ENCODE measurements at places on chromosomes 5 and 9.
A peak's percentile ranks its signal among the peaks of the same experiment; 100 is the strongest.

DNA sequence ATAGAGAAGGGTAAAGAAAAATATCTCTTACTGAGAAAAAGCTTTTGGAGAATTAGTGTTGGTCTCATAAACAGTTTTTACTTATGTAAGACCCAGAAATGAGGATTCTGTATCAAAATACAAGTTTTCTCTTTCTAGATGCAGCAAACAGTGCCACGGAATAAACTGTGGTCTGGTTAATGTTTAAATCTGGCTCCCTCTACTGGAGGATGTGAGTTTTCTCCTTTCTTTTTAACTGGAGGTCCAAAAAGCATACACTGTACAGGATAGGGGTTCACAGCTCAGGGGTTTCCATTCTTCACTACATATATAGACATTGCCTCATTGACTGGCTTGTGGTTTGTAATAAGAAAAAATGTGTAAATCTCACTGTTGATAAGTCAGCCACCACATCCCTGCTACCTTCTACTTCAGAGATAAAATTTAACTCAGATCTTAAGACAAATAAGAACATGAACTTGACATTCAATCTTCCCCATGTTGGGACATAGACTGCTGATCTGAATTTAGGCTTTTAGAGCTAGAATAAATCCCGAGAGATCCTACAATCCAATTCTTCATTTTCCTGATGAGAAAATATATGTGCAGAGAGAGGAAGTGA is 98.9 kb downstream of the CFAP95 start:
- peak; percentile 12 for DNase-seq

- no peak for DNase-seq
Observed at GRCh38 chr5:50564079-50564478, 102.4 kb upstream of the PARP8 start.

DNA sequence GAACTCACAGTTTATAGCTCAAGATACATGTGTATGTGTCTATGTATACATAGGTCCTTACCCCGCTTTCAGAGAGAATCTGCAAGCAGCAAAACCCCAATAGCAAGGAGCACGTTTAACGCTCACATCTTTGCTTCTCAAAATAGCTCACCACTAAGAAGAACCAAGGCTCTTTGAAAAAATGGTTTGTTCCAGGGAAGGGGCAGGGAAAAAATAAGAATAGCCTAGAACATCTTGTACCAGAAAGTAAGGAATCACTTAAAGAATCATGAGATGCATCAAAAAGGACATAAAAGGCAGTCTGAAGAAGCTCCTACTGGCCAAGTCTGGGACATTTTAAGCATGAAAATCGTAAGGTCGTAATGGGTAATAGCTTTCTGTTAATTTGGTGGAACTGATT is 196.4 kb downstream of the FSTL4 start:
- DNase-seq = no peak

- no peak for DNase-seq
Observed at GRCh38 chr5:86979811-86980411, 287.8 kb upstream of the RASA1 start.

- DNase-seq = no peak
Observed at GRCh38 chr9:91132576-91133073, 229.1 kb downstream of the AUH start.

GRCh38 chr5:177509991-177510566 is 453 bp upstream of the DOK3 start:
- no peak for DNase-seq

- DNase-seq = peak; percentile 79
Observed at GRCh38 chr5:89117124-89117644, 234.2 kb upstream of the MEF2C start.

GRCh38 chr5:34827588-34828506 is 11.1 kb upstream of the TTC23L start:
- DNase-seq = no peak

- DNase-seq = no peak
Observed at GRCh38 chr5:137190441-137190840, 308.7 kb downstream of the SPOCK1 start.

DNA sequence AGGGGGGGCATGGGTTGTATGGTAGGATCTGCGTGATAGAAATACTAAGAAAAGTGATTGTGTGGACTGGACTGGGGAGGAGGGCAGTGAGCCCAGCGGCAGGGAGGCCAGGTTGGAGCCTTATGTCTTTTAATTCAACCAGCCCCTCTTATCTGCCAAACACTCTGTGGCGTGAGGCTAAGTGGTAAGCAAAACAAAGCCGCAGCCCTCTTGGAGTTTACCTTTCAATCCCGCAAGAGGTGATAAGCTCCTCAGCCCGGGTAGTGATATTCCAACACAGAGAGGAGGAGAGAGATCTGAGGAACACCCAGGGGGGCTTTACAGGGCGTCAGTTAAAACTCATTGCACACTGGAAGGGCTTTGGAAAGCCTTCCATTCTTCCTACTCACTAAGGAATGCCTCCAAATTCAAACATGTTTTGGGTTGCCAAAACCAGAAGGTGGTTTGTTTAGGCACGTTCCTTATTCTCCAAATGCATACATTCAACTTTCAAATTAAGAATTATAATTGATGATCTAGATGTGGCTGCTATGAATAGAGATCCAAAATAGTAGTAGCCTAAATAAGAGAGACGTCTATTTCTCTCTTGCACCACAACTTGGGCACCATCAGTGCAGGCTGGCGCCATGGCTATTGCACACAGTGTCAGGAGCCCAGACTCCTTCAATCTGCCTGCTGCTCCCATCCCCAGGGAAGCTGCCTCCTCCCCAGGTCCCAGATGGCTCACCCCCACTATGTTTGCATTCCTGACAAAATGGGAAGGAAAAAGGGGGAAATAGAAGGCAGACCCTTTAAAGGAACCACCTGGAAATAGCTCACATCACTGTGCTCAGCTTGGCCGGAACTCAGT is 75.1 kb upstream of the FSTL4 start:
- DNase-seq = no peak

DNA sequence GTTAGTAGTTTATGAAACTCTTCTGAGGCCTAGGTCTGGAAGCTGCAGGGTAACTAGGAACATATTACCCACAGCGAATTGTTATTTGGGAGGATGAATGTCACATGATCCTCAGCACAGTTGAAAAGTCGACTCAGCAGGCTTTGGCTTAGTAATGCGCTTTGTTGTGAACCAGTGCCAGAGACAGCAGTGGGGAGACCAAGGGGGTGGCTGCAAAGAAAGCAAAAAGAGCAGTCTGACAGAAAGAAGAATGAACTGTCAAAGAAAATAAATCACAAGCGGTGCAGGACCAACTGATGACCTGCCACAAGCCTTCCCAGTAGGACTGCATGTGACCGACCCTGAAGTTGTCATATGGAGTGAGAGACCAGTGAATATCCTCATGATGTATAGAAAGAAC is 170.0 kb downstream of the CCDC171 start:
- DNase-seq = no peak

- DNase-seq = no peak
Observed at GRCh38 chr5:33277061-33277650, 163.6 kb upstream of the TARS1 start.

DNA sequence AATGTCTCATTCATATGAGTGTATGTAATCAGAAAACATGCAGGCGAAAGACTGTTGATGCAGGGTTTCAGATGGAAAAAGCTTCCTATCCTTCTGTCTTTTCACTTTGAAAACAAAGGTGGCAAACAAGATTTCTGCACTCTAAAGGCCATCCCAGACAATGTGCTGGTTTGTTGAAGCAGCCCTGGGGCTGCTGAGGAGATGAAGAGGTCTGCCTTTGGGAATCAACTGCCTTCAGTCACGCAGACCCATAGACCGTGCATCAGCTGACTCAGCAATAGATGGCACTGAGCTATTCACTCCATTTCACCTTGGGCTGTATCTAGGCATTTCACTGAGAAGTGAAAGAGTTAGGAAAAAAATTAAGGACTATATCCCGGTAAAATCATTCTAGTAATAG is 60.5 kb upstream of the C5orf46 start:
- no peak for DNase-seq

DNA sequence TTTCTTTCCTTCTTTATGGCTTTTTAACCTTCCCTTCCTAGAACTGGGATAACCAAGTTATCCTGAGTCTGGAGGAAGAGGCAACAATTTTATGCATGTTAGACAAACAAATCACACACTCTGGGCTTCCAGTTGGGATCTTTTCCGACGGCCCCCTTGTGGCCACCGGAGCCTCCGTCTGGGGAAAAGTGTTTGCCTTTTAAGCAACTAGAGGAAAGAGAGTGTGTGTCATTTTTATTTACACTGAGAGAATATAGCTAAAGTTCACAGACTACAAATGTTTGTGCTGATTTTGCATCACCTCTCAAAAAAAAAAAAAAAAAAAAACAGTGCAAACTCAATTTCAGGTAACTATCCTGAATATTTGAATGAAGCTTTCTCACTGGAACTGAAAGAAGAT is 126.2 kb downstream of the SEMA6A start:
- DNase-seq = no peak

- peak; percentile 24 for DNase-seq
Observed at GRCh38 chr9:124941679-124942561, 1.0 kb upstream of the GOLGA1 start.

- DNase-seq = peak; percentile 58
Observed at GRCh38 chr5:118791926-118792734, 196.2 kb downstream of the DTWD2 start.

DNA sequence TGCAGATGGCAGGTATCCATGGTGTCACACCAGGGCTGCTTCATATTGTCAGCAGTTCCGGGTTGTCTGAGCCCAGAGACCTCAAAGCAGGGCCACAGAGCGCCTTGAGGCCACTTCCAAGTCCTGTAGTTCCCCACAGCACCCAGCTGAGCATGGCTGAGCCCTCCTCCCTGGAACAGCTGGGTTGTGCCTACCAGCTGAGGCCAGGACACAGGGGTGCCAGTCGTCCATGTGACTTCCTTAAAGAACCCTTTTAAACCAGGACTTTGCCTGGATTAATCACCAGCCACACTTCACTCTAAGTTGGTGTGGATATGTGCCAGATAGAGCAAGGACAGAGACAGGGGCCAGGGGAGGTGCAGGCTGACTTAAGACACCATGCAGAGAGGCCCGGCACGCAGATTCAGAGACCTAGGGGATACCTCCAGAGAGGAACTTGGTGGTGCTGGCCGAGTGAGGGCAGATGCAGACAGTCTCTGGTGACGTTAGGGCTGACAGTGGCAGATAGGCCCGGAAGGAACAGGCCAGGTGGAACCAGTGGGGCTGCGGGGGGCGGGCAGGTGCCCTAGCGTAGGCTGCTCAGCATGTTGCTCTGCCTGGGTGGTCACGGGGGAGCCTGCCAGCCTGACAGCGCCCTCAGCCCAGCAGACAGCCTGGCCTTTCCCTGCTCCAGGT is 142.7 kb downstream of the CACNA1B start:
- no peak for DNase-seq

DNA sequence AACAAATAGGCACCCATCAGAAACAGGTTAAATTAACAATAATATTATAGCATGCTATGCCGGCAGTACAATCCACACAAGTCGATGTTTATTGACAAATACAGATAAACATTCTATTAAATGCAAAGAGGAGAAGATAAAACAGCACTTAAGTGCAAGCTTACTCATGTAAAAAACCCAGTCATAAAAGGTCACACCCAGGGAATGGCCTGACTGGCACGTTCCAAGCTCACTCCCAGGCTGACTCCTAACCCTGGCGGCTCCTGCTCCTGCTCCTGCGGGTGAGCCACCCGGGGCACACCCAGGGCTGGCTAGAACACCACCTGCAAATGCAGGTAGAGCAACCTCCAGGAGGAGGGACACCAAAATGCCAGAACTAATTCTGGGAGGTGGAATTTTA is 66.9 kb downstream of the SEMA4D start:
- DNase-seq = peak; percentile 47

DNA sequence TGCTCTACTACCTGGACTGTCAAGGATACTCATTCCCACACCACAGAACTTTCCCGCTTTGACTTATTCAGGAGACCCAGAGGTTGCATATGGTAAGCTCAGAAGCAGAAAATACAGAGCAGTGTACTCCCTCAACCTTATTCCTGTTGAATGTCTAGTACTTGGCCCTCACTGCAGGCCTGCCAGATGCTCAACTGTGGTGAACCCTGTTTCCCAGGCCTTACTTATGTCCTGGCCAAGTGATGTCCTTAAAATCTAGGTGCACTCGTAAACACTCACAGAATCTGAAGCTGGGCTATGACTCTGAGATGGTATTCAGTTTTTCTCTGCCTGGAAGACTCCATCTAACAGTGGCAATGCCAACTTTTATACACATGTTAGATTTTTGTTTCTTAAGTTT is 21.0 kb downstream of the DIAPH1 start:
- no peak for DNase-seq

DNA sequence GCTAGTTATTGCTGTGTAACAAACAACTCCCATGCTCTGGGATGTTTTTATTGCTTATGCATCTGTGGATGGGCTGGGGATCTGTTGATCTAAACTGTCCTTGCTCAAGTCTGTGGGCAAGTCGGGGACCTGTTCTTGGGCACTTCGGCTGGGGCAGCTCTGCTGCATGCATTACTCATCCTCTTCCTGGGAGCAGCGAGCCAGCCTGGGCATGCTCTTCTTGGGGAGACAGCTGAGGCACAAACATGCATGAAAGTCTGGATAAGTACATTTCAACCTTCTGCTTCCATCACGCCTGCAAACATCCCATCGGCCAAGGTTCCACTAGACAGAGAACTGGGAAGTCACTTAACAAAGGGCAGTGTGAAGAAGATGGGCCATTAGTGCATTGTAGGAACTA is 66.3 kb downstream of the ANKRD33B start:
- DNase-seq = no peak

- DNase-seq = peak; percentile 26
Observed at GRCh38 chr5:140925806-140926442, at the start of gene PCDHAC1. TSS of gene PCDHAC1 (plus strand) at chr5:140926299. CDS start at chr5:140926893, 594 bp downstream.

- DNase-seq = peak; percentile 56
Observed at GRCh38 chr9:133142684-133143622, 20.8 kb downstream of the GBGT1 start.

DNA sequence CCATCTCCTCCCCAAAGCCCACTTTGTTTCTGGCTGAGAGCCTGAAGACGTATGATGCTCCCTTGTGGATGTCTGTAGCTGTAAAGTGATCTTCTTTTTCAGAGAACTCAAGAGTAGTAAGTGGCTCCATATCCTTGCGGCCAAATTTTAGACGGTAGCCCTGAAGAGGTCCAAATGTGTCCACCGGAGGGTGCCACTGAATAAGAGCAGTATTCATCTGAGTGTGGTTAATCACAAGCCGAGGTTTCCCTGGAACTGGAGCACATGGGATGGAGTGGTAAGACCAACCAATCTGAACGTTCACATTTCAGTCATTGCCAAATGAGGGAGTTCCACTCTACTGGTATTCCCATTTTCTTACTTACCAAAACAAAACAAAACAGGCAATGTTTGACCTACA is 686.5 kb upstream of the DMAC1 start:
- DNase-seq = no peak

DNA sequence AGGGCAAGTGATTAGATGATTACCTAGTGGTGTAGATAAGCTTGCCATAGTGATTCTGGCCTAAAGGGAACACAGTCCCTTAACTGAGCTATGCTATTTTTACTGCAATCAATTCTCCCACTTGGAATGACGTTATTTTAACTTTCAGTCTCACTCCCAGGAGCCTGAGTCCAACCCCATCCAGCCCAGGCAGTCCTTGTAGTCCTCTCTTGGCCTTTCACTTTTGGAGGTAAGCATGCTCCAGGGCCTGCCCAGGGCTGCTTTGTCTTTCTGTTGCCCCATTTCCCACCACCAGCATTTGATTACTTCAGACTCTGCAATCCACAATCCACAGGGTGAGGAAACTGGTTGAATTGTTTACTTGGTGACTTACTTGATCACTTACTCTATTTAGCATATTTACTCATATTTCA is 233.0 kb downstream of the CD180 start:
- peak; percentile 16 for DNase-seq

- no peak for DNase-seq
Observed at GRCh38 chr9:136429683-136430491, 9.8 kb downstream of the INPP5E start.

Measured in large intestine (tissue), 12 donors.